ENCODE measurements at places on chromosomes 12 and 14. TPM values are rescaled to one million over a fixed set of nuclear protein-coding genes. Genes with fewer than 3 reads are reported as not detected.

DNA sequence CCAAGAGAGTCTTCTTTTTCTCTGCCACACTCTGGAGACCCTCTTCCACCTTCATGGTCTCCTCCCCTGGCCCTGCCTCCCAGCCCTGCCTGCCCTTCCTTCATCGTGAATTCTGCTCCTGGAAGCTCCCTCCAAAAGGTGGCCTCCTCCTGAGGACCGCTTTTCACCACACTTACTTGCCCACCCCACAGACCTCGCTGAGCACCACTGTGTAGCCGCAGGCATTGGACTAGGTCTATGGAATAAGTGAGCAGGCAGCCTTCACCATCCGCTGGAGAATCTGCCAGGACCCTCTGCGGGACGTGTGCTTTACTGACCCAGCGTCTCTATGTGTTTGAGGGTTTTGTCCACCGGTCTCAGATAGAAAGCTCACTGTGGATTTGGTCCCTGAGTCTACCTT lies 9.7 kb upstream of the KRT5 start:
- no peak overlapping the region for H3K4me3 ChIP-seq
- H3K4me1 ChIP-seq = no peaks in the 10 kb centered on the region
- no peaks in the 10 kb centered on the region for H3K27me3 ChIP-seq
- H3K36me3 ChIP-seq = no peaks in the 10 kb centered on the region
- DNase-seq = no peak
- H3K27ac ChIP-seq = no peak overlapping the region

GRCh38 chr12:5548152-5548943 lies 116.4 kb downstream of the NTF3 start:
- H3K4me3 ChIP-seq = no peak overlapping the region
- H3K4me1 ChIP-seq = no peaks in the 10 kb centered on the region
- no peaks in the 10 kb centered on the region for H3K36me3 ChIP-seq
- H3K27me3 ChIP-seq = no peaks in the 10 kb centered on the region

- DNase-seq = no peak
- no peak overlapping the region for H3K27ac ChIP-seq
- H3K4me3 ChIP-seq = no peak overlapping the region
- H3K36me3 ChIP-seq = no peaks in the 10 kb centered on the region
- no peaks in the 10 kb centered on the region for H3K27me3 ChIP-seq
- H3K4me1 ChIP-seq = no peaks in the 10 kb centered on the region
Observed at GRCh38 chr12:67469666-67470065, 178.9 kb upstream of the DYRK2 start.

- DNase-seq = no peak
- H3K27ac ChIP-seq = no peak overlapping the region
- no peaks in the 10 kb centered on the region for H3K27me3 ChIP-seq
- no peaks in the 10 kb centered on the region for H3K36me3 ChIP-seq
- no peak overlapping the region for H3K4me3 ChIP-seq
Observed at GRCh38 chr12:12538535-12538934, 24.1 kb downstream of the DUSP16 start.

- no peaks in the 10 kb centered on the region for H3K36me3 ChIP-seq
- DNase-seq = no peak
- H3K27me3 ChIP-seq = no peaks in the 10 kb centered on the region
- no peaks in the 10 kb centered on the region for H3K4me1 ChIP-seq
- H3K27ac ChIP-seq = no peak overlapping the region
Observed at GRCh38 chr14:58979325-58979724, 209.1 kb upstream of the DAAM1 start.

DNA sequence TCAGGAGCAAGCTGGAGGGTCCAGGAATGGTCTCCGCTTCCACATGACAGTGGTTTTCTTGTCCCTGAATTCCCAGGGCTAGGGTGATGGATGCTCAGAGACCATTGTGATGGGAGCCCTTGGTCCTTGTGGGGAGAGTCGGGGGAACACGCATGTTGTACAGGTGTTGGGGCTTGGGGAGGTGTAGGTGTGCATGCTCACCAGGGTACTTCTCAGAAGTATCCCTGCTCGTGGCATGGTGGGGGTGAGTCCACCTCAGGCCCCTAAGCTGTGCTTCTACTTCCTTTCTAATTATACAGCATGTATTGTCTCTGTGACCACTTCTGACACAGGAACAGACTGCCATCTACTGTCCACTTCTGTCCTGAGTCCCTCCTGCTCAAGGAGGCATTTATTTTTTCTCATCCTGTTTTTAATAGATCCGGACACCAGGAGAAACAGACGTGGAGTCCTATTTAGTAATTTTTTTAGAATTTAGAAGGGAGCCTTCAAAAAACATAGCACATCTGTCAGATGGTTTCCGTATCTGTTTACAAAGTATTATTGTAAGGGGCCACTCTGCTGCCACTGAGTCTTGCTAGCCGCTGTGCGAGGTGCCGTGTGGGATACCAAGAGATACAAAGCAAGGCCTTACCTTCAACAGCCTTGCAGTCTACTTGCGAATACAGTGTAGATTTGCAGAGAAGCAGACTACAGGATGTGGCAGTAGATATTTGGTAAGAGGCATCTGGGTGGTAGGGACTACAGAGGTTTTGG lies 10.5 kb downstream of the NTF3 start:
- H3K4me3 ChIP-seq = no peak overlapping the region
- H3K27ac ChIP-seq = no peak overlapping the region
- peaks cover 47% of the 10 kb centered on the region for H3K27me3 ChIP-seq
- no peaks in the 10 kb centered on the region for H3K4me1 ChIP-seq

DNA sequence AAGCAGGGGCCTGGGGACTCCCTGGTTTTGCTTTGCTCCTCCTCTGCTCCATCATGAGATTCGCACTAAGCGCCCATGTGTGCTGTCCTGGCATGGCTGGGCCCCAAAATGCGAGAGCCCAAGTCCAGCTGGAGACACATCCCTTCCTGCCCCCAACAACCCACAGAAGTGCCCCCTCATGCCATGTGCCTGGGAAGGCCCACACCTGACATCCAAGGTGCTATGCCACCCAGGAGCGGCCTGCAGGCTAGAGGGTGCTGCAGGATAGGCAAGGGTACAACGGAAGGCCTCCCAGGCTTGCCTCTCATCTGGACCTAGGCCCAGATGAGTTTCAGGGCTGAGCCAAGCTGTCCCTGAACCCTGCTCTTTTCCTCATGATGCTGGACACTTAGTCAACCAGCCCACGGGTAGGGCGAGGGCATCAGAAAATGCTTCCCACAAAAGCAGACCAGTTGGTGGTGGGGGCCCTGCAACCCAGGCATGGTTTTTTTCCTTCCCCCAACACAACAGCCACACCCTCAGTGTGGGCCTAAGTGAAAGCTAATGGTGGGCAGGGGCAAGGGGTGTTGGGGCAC lies 13.2 kb upstream of the KRT80 start:
- H3K27me3 ChIP-seq = no peaks in the 10 kb centered on the region
- no peak for DNase-seq
- H3K36me3 ChIP-seq = no peaks in the 10 kb centered on the region
- H3K27ac ChIP-seq = no peak overlapping the region
- H3K4me1 ChIP-seq = peaks cover 4% of the 10 kb centered on the region
- no peak overlapping the region for H3K4me3 ChIP-seq

DNA sequence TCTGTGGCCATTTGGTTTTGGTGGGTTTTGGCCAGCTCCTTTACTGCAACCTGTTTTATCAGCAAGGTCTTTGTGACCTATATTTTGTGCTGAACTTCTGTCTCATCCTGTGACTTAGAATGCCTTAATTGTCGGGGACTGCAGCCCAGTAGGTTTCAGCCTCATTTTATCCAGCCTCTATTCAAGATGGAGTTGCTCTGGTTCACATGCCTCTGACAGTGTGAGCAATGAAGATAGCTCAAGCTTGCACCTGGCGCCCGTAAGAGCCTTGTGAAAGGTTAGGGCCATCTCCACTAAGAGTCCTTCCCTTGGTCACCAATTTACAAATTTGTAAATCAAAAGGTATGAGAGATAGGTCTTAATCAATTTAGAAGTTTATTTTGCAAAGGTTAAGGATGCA lies 19.4 kb downstream of the SLCO1B3 start:
- H3K4me3 ChIP-seq = no peak overlapping the region
- H3K27me3 ChIP-seq = no peaks in the 10 kb centered on the region
- no peaks in the 10 kb centered on the region for H3K36me3 ChIP-seq
- H3K27ac ChIP-seq = no peak overlapping the region
- DNase-seq = no peak
- H3K4me1 ChIP-seq = no peaks in the 10 kb centered on the region

DNA sequence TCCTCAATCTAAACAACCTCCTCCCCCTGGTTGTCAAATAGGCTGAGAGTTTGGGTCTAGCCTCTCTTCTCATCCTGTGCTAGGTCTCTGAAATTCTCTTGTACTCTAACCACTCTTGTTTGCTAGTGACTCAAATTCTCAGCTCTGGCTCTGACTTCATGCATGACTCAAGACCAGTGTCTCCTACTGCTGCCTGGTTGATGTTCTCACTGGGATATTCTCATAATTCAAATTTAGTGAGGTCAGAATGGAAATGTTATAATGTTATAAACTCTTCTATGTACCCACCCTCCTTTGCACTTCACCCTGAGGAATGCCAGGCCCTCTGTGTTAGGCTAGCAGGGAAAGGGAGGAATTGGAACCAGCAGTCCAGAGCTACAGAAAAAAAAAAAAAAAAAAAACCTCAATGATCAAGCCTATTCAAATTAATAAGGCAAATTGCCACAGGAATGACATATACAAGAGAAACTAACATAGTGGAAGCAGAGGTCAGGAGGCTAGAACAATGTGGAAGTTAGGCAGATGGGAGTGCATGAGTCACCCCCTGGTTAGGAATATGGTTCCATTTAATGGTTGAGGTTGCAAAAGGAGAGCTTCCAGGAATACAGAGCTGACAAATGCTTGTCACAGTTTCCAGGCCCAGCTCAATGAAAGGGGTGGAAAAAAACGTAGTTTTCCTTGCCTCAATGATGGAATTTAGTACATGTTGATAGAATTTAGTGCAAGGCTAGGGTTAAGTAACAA lies 459.5 kb downstream of the RMST start:
- no peaks in the 10 kb centered on the region for H3K36me3 ChIP-seq
- no peaks in the 10 kb centered on the region for H3K27me3 ChIP-seq
- no peak overlapping the region for H3K4me3 ChIP-seq
- H3K27ac ChIP-seq = no peak overlapping the region
- DNase-seq = no peak
- no peaks in the 10 kb centered on the region for H3K4me1 ChIP-seq

GRCh38 chr12:10721651-10722501 lies 1.2 kb downstream of the YBX3 start:
- H3K27me3 ChIP-seq = no peaks in the 10 kb centered on the region
- DNase-seq = peak; percentile 94
- peaks cover 46% of the 10 kb centered on the region for H3K4me1 ChIP-seq
- H3K36me3 ChIP-seq = no peaks in the 10 kb centered on the region
- peak overlapping the region; percentile 82 for H3K4me3 ChIP-seq

- no peak for DNase-seq
- H3K4me1 ChIP-seq = no peaks in the 10 kb centered on the region
- no peaks in the 10 kb centered on the region for H3K36me3 ChIP-seq
- H3K4me3 ChIP-seq = no peak overlapping the region
- H3K27ac ChIP-seq = no peak overlapping the region
Observed at GRCh38 chr12:128323145-128323920, 56.4 kb downstream of the TMEM132C start.

- no peaks in the 10 kb centered on the region for H3K27me3 ChIP-seq
- no peak for DNase-seq
- H3K4me1 ChIP-seq = no peaks in the 10 kb centered on the region
- no peak overlapping the region for H3K4me3 ChIP-seq
- no peak overlapping the region for H3K27ac ChIP-seq
- peaks cover 32% of the 10 kb centered on the region for H3K36me3 ChIP-seq
Observed at GRCh38 chr12:112973011-112973735, 5.1 kb upstream of the OAS2 start.

DNA sequence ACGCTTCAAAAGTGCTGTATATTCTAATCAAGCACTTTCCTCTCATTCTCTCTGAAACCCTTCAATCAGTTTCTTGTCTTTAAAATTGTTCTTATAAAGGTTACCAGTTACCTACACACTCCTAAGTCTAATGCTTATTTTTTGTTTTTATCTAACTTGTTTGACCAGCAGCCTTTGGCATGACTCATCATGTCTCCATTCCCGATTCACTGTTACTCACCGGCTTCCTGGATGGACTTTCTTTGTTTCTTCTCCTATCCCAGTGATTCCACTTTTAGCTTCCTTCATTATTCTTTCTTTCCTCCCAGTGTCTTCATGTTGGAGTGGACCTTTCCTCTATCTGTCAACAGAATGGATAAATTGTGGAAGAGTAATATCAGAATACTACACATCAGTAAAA lies 368.6 kb upstream of the CCDC196 start:
- no peak overlapping the region for H3K27ac ChIP-seq
- H3K27me3 ChIP-seq = no peaks in the 10 kb centered on the region
- DNase-seq = no peak

GRCh38 chr12:100141998-100142850 lies 450 bp downstream of the BLTP3B start:
- peak overlapping the region; percentile 98 for H3K27ac ChIP-seq
- peak; percentile 42 for DNase-seq
- no peaks in the 10 kb centered on the region for H3K27me3 ChIP-seq
- no peaks in the 10 kb centered on the region for H3K4me1 ChIP-seq
- peak overlapping the region; percentile 99 for H3K4me3 ChIP-seq
- no peaks in the 10 kb centered on the region for H3K36me3 ChIP-seq

- H3K27me3 ChIP-seq = no peaks in the 10 kb centered on the region
- H3K27ac ChIP-seq = no peak overlapping the region
- no peak overlapping the region for H3K4me3 ChIP-seq
- no peaks in the 10 kb centered on the region for H3K4me1 ChIP-seq
- peaks cover 100% of the 10 kb centered on the region for H3K36me3 ChIP-seq
Observed at GRCh38 chr12:132067182-132067581, 76.9 kb downstream of the DDX51 start.

The ADGRD1 gene
- 70.2 TPM for total RNA-seq

The PMCH gene
- total RNA-seq = not detected

The PIANP gene
- 0.44 TPM for total RNA-seq

The B4GALNT3 gene
- 31.4 TPM for total RNA-seq

The IL31 gene
- total RNA-seq = not detected

The SIX6 gene
- not detected for total RNA-seq

Data from left lung (tissue), 14 donors.